ENCODE measurements at places on chromosomes 5 and 9.

- DNase-seq: peak; percentile 88
Measured at GRCh38 chr9:87556039-87556438, 58.4 kb downstream of the DAPK1 start.

DNA sequence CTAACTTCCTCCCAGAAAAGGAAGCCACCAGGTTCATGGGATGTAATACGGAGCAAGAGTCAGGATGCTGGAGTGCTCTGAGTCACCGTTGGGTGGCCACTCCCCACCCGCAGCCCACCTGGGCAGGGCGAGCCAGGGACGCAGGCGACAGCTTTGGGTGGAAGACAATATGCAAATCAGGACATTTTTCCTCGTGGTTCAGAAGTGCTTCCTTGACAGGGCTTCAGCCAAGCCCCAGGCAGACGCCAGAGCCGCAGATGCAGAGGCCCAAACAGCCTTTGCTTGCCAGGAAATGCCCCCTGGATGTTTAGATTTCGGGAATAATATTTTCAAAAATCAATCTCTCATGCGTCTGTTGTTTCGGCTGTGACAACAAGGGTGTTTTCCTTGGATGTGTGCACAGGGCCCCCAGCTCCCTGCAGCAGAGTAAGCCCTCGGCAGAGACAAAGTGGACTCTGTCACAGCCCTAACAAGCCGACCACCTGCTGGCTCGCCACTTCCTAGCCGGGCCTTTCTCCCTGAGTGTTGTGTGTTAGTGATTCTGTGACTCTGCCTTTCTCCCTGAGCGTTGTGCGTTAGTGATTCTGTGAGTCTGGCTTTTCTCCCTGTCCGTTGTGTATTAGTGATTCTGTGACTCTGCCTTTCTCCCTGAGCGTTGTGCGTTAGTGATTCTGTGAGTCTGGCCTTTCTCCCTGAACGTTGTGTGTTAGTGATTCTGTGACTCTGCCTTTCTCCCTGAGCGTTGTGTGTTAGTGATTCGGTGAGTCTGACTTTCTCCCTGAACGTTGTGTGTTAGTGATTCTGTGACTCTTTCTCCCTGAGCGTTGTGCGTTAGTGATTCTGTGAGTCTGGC is 11.8 kb upstream of the SLC9A3 start:
- DNase-seq: peak; percentile 56

DNA sequence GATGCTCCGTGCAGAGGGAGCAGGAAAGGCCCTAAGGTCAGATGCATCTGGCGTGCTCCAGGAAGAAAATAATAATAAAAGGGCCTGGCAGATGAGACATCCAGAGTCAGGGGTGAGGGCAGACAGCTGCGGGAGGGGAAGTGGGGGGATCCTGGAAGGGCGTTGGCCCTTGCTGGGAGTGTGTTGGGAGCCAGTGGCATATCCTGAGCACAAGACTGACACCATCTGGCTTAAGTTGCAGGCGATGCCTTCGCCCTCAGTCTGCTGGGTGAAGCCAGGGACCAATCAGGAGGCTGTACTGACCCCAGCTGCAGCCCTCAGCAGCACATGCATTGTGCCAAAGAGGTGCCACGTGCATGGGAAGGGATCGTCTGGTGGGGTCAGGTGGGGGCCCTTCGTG is 3.8 kb downstream of the OR2V2 start:
- no peak for DNase-seq

GRCh38 chr5:154202379-154203260 is 12.1 kb downstream of the GALNT10 start:
- peak; percentile 35 for DNase-seq

DNA sequence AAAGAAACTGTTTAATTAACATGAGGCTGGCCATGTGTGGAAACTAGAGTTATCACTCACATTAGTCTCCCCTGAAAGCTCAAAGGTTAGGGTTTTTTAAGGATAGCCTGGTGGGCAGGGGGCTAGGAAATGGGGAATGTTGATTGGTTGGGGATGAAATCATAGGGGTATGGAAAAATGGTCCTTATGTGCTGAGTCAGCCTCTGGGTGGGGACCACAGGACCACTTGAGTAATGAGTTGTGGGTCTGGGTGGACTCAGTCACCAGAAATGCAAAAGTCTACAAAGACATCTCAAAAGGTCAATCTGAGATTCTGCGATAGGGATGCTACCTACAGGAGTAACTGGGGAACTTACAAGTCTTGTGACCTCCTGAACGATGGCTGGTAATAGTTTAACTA is 362.8 kb downstream of the DMAC1 start:
- no peak for DNase-seq

GRCh38 chr5:68243681-68244080 is 28.1 kb downstream of the PIK3R1 start:
- DNase-seq: no peak
